ENCODE measurements at places on chromosomes 2 and 18.
A peak's percentile ranks its signal among the peaks of the same experiment; 100 is the strongest.

GRCh38 chr2:21793461-21793860, 669.7 kb downstream of the TDRD15 start:
- DNase-seq, result no peak

DNA sequence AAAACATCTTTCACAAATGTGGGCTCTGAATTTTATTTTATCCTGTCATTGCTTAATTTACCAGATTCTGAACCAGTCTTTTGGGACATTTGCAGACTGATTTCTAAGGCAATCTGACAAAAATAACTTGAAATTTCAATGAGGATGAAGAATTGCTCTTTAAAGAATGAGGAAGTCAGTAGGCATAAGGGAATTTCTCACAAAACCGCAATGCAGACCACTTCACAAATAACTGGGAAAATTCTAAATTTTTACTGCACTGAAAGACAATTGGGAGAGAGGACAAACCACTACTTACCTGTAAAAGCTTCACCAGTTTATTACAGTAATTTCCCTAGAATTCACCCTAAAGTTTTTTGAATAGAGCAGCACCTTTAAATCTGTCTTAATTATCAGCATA, 736.3 kb downstream of the NRXN1 start:
- DNase-seq, result no peak

- no peak for DNase-seq
These were observed 59.9 kb upstream of the TGFA start for GRCh38 chr2:70613521-70613920.

DNA sequence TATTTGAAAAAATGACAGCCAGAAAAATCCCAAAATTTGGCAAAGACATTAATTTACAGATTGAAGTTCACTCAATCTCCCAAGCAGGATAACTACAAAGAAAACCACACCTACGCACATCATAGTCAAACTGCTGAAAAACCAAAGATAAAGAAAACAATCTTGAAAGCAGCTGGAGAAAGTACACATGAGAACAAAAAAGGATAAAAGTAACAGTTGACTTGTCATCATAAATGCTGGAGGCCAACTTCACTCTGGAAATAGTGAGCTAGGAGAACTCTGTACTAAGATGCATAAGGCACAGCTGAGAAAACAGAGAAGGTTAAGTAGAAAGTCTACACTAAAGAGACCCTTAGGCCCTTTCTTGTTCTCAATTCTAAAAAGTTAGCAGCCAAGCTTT, 73.1 kb downstream of the TLK1 start:
- DNase-seq, result peak; percentile 10

- no peak for DNase-seq
These were observed 18.3 kb upstream of the CNOT11 start for GRCh38 chr2:101234169-101234938.

DNA sequence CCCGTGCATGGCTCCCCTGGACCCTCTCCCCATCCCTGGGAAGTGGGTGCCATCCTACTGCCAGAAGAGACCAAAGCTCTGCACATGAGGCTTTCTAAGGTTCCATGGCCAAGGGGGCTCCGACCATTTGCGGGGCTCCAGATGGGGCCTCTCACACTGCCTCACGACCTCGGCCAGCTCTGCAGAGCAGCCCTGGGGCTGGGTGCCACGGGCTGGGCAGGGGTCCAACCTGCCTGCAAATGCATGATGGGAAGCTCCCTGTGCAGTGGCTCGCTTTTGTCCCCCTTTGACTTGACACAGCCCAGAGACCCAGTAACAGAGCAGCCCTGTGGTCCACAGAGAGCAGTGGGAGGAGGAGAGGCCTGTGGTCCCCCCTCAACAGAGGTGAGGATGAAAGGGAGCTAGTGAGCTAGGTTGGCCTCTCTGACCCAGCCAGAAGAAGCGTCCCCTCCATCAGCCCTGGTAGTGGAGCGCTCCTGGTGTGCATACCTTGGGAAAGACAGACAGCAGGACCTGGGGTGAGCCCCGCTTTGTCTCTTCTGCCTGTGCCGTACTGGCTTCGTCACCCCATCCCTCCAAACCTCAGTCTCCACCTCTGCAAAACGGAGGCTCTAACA, 174.1 kb downstream of the DDX1 start:
- DNase-seq, result no peak

DNA sequence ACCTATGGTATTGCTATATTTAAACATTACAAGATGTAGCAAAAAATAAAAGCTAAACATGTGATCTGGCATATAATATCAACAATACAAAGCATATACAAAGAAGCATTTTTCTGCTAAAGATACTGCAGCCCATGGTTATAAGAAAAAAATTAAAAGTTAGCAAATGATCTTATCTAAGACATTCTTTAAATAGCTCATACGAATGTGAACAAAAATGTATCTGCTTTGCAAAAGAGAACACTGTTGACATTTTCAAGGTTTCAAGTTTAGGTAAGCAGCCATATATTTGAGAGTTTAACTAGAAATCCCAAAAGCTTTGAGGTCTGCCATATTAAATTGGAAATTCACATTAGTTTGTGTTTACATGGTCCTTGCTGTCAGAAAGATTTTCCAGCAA, 301.0 kb upstream of the SLC39A10 start:
- no peak for DNase-seq

DNA sequence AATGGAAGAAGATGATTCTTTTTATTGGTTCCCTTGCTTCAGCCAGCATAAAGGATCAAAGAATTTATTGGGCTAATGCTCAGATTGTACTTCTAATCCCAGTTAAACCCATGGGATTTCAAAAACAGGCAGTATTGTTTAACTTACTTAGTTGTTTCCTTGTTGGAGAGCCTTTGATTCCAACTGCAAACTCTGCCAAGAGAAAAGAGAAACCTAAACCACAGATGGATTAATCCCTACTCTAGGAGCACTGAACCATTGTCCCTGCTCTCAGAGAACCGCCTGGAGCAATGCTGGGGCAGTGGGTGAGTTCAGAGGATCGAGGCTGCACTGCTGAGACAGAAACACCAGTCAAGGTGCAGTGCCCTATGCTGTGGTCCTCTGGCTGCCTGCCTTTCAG, 44.9 kb upstream of the SIGLEC15 start:
- no peak for DNase-seq

GRCh38 chr18:48475635-48476549, 62.9 kb upstream of the CTIF start:
- DNase-seq, result peak; percentile 84

DNA sequence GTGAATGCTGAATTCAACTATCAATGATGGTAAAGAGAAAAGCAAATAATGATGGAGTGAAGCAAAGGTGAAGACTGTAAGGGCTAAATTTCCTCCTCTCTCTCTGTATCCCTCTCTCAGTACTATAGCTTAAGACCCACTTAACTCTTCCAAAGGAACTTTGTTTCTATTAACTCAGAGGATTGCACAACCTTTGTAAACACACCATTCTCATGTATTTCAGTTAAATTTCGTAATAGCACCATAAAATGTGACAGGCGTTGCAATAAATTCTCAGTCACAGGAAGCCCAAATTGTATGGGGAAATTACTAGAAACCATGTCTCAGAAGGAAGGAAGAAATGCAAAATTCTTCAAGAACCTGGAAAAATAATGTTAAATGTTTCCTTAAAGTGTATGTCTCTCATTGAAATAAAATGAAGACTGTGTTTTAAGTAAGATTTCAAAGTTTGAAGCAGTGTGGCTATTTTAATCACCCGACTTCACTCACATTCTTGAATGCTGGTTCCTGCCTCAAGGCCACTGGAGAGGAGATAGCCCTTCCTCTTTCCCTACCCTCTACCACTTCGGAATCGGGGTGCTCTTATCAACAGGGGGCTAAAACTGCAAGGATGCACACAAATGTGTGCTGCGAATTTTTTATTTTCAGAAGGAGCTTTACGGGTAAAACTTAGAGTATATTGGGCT, 112.1 kb downstream of the FTCDNL1 start:
- no peak for DNase-seq

GRCh38 chr2:166518634-166519390, 24.8 kb upstream of the SCN7A start:
- DNase-seq, result no peak

- DNase-seq, result peak; percentile 42
These were observed 17.7 kb downstream of the RND3 start for GRCh38 chr2:150469706-150470274.

- no peak for DNase-seq
These were observed 5.5 kb upstream of the HNRNPA3 start for GRCh38 chr2:177207101-177207500.

DNA sequence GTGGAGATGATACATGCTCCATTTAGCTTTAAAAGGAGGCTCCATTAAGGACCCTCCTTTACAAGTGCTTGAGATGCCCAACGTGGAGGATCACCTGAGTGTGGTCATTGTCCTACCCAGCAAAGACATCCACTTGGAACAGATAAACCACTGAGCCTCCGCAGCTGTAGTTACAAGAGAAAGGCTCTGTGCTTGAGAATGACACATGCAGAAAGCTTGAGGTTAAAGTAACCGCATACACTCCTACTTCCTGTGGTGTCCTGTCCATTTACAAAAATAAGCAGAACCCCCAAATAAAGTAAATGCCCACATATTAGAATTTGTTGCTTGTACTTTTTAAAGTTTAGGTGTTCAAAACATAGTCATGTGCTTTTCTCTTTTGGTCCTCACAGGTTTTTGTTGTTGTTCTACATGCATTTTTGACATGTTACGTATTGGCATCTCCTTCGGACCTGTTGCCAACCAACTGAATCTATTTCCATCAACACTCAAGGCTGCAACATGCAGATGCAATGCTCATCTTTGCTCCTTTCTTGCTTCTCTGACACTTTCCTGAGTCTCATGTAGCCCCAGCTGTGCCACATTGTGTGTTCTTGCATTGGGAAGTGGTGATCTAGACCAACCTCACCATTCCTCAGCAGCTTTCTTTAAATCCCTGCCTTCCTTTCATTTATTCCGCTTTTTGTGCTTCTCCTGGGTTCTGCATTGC, 56.0 kb downstream of the SERPINB7 start:
- DNase-seq, result peak; percentile 83

GRCh38 chr2:20175267-20175666, 49.7 kb downstream of the SDC1 start:
- DNase-seq, result no peak

DNA sequence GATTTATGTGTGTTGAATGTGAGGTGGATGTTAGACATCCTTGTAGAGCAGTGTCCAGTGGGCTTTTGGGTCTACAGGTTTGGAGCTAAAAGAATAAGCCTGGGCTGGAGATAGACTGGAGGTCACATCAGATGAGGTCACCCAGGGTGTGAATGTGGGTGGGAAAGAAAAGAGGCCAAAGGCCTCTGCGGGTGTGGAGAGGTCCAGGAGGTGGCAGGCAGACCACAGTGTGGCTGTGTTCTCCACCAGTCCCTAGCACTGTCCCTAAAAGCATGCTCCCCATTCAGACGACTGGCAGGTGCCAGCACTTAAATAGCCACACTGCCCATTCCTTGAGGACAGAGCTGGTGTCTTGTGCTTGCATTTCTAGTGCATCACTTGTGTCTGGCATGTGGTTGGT, 4.1 kb downstream of the ATG4B start:
- no peak for DNase-seq

GRCh38 chr2:145138626-145139025, 618.7 kb upstream of the ZEB2 start:
- no peak for DNase-seq

- DNase-seq, result peak; percentile 71
These were observed 69.9 kb downstream of the COA5 start for GRCh38 chr2:98538280-98539041.

DNA sequence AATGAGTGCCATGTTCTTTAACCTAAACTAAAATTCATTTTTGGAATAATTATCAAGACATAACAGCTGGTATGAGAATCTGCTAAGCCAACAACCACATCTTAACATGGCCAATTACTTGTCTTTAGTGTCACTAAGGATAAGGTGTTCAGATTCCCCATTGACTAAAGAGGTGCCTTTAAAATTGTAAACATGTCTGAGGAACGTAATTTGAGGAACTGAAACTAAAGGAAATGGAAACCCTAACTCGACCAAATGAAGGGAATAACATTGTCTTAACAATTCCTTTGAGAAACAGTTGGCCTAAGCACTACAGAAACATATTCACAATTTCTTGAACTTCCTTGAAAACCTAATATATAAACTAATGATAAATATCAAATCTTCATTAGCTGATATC, 355.4 kb upstream of the GULP1 start:
- no peak for DNase-seq

DNA sequence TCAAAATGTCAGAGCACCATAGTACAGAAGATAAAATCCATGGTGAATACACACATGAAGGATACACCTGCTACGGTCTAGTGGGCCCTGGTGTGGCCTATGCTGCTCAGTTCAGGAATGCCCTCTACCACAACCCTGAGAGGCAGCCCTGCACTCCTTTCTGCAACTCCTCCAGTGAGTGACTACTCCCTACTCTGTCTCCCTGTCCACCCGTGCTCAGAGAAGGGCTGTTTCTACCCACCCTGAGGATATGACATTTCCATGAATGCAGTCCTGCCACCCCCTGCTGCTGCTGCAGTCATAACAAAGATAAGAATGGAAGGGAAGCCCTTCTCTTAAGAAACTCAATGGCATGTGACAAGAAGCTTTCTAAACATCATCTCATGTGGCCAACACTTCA, 137.0 kb downstream of the EN1 start:
- DNase-seq, result no peak

DNA sequence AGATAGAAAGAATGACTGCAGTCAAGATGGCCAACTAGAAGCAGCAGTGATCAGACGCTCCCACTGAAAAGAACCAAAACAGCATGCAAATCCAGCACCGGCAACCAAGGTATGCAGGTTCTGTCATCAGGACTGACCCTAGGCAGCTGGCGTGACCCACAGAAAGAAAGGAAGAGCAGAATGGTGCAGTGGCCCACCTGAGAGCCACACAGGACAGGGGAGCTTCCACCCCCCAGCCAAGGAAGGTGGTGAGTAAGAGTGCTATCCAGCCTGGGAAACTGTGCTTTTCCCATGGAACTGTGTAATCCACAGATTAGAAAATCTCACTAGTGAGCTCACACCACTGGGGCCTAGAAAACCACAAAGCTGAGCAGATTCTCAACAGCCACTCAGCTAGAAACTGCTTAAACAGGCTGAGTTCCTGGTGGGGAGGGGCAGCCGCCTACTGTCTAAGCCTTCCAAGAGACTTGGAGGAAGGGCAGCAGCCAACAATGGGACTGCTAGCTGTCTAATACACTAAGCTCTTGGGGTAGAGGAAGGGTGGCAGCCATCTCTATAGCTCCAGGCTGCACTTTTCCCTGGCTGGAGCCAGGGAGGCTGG, 127.9 kb downstream of the EVA1A start:
- peak; percentile 51 for DNase-seq

DNA sequence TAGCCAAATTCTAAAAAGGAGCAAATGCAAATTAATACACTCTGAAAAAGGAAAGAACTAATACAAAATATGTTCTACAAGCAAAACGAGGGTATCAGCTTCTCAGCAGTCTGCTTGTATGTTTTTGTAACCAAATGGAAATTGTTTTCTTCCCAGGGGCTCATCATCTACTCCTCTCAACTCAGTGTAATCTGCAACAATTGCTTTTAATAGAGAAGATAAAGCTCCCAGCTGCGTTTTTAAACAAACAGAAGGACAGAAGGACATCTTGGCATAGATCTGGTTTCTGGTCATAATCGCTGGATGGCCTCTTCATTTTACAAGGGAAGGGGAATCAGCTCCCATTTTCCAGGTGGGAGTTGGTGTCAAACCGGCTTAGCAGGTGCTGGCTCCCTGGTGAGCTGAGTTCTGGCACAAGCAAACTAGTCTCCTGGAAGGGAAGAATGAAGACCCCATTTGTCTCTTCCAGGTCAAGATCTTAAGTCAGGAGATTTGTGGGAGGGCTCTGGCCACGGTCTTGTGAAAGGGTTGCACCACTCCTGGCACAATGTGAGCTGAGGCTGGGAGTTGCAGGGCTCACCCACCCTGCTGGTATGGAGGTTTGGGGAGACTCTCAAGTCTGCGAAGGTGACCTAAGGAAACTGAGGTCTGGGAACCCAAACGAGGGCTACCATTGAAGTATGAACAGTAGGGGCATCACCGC, 41.6 kb downstream of the NPPC start:
- DNase-seq, result no peak
